ENCODE measurements at places on chromosomes 1 and 21.

DNA sequence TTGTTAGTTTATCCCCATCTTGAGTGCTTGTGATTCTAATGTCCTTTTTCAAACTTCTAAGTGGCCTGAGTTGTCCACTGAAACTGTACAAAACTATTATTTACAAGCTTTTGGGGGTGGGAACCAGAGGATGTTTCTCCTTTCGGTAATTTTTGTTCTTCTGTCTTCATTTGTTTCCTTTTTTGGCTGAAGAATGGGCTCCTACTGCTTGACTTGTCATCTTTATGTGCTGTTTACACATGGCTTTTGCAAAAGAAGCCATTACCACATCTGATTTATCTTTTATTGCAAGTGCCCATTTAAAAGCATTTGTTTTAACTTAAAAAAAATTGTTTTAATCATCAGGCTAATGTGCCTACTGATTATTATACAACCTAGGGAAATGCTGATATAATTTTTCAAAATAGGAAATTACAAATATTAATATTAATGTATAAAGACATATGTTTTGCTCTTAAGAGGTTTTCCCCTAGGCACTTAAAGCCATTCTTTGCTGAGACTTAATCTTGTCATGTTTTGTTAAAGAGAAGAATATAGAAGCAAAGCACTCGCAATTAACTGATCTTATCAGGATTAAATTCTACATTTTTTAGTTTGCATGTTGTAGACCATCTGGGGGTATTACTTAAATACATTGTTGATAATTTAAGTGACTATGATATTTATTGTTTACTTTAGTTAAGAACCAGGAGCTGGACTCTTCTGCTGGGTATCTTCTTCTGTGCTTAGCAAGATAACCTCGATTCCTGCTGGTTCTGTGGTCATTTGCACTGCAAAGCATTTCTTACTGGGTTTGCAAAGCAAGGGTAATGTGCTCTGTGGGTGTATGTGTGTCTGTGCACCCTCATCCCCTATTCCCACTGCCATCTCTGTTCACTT is 40.1 kb downstream of the TMEM200B start:
- no peak for DNase-seq

GRCh38 chr1:230425252-230426091 is 660 bp downstream of the PGBD5 start:
- no peak for DNase-seq

GRCh38 chr21:33434770-33435360 is 31.7 kb downstream of the IFNGR2 start:
- no peak for DNase-seq

DNA sequence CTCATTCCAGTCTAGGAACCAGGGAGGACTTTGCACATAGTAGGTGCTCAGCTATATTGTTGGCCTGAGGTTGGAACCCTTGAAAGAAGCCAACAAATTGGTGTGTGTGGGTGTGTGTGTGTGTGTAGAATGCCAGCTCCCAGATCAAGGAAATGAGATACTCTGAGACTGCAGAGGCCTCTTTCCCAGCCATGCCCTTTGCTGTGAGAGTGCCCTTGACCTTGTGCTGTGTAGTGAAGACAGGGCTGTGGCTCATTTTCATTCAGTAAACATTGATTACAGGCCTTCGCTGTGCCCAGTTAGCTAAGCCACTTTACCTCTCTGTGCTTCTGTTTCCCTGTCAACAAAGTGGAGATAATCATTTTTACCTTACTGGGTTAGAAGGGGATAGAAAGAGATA is 3.2 kb downstream of the CYP4B1 start:
- DNase-seq = no peak

- DNase-seq = no peak
These were observed 74.7 kb downstream of the RUNX1 start for GRCh38 chr21:34974162-34974981.

DNA sequence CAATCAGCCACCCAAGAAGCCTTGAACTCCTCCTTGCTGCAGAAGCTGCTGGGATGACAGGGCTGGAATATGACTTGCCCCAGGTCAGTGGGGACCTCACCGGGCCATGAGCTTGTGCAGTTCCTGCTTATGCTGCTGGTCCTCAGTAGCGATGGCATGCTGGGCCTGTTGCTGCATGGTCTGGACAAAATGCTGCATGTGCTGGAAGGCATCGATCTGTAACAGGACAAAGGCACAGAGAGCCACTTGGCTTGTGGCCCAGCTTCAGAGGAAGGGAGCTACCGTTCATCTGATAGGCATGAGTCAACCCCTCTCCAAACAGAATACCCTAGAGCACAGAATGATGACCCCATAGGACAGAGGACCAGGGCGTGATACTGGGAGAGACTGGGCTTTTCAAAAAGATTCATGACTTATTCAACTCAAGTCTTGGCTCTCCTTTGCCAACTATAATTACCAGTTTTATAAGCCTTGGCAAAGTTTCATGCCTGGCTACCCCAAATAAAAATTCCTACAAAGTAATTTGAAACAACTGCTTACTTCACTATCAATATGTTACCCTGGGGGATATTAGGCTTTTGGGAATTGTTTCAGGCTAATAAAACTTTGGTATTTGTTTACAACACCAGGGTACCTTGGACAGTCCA is 34.7 kb upstream of the EXOSC10 start:
- no peak for DNase-seq

DNA sequence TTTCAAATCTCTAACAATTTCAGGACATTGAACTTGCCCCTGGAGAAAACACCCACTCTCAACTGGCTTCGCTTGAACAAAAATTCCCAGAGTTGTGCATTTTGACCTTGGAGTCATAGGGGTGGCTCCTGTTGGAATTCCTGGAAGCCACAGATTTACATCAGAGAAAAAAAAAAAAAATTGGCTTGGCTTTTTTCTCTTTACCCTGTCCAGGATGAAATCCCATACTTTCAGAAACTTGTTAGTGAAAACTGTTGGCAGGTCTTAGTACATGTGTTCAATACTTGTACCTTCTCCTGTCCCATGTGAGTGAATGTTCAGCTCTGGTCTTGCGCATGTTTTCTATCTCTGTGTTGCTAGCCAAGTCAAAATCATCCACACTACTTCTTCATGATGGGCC is 228.8 kb downstream of the TGFB2 start:
- DNase-seq = no peak

DNA sequence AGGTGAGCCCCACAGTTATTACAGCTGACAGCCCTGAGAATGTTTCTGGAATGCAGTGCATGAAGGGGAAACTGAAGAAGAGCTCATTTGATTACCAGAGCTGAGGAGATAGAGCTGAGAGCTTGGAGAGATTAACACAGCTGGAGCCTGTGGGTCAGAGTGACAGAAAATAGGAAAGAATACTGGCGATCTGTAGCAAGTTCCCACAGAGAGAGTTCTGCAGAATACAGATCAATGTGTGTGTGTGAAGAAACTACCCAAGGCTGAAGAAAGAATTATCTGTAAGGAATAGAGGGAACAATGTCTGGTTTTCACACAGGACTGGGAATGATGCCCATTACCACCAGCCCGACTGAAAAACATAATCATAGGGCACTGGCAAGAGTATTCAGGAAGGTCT is 103.6 kb upstream of the SNX7 start:
- DNase-seq = no peak

DNA sequence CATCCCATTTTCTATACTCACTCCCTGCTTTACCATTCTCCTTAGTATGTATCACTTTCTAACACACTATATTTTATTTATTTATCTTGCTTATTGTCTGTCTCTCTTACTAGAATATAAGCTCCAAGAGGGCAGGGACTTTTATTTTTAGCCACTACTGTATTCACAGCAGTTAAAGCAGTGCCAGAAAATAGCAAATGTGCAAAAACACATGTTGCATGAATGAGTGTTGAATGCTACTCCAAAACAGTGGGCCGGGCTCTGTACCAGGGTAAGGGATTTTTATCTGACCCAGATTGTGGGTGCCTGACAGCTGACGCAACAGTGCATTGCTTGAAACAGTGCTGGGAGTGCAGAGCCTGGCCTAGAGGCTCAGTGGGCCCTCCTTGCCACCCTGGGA is 24.7 kb downstream of the COL16A1 start:
- no peak for DNase-seq

- no peak for DNase-seq
These were observed 92.3 kb upstream of the UBE2U start for GRCh38 chr1:64110924-64111777.

DNA sequence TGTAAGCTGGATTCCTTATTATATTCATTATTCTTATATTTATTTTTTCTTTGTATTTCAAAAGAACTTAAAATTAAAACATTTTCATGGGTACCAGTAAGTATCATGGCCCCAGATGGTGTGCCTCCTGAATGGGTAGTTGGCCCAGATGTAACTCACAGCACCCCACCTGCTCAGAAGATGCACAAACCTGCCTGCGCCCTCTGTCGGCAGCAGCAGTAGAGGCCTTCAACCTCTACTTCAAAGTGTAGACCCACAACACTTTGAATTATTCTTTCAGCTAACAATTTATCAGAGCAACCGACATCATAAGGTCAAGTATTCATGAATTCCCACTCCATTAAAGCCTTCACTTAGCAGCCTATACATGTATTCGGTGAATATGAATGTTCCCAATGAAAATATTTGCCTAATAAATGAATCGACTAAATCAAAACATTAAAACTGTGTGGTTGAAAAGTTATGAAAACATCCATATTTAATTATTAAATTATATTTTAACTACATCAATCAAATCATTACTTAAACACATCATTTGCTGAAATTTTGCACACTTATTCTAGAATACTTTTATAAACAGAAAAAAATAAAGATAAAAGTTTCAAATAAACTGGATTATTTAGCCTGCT is 25.4 kb downstream of the PIGM start:
- DNase-seq = peak; percentile 54
